Left cardiac atrium (tissue), 4 donors: ENCODE measurements at places on chromosomes 2 and 18. TPM values are rescaled to one million over a fixed set of nuclear protein-coding genes. Genes with fewer than 3 reads are reported as not detected.

DNA sequence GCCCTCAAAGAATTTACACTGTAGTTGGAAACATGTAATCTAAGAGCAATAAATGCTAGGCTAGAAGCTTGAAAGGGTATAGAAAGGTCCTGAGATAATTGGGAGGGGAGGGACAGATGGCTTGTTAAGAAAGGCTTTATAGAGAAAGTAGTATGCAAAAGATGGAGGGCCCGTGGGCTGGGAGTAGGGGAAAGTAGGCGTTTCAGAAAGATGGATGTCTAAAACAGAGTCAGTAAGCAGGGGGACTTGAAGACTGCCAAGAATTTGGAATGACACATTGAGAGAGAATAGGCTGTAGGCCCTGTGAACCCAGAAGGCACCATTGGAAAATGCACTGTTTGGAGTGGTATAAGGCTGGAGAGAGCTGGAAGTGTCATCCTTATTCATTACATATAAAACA is 822 bp downstream of the PSMG2 start:
- no peak for DNase-seq

- DNase-seq: no peak
These were observed 121.7 kb downstream of the LYPD6B start for GRCh38 chr2:149160195-149160594.

DNA sequence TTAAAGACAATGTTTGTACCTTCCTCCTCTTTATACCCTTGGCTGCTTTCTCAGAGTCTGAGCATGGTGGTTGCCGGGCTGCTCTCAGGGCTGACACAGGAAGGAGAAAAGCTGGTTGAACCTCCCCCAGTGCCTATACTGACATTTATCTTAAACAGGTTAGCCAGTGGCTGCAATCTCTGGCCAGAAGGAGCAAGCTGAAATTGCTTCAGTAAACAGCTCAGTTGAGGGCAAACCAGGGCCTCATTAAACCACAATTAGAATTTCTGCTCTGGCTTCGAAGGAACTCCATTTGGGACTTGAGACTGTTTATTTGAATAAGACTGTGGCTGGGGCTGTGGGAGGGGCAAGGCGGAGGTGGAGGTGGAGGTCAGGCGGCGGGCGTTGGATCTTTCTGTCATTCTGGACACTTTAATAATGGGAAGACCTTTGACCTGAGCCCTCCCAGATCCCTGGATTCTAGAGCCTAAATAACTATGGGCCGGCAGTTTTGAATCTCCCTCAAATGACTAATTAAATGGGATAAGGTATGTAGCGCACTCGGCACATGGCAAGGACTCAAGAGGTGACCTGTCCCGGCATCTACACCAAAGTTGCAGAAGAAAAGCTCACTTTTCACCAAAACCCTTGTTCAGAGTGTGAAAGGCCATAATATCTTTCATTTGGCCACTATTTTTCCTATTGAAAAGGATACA is 120.6 kb upstream of the MYCN start:
- no peak for DNase-seq

GRCh38 chr2:241355983-241356870 is at the start of gene FARP2:
Gene FARP2, plus strand, starts transcription at chr2:241356285. Its CDS starts 16,823 bp downstream, at chr2:241373108.
- DNase-seq: peak; percentile 99

DNA sequence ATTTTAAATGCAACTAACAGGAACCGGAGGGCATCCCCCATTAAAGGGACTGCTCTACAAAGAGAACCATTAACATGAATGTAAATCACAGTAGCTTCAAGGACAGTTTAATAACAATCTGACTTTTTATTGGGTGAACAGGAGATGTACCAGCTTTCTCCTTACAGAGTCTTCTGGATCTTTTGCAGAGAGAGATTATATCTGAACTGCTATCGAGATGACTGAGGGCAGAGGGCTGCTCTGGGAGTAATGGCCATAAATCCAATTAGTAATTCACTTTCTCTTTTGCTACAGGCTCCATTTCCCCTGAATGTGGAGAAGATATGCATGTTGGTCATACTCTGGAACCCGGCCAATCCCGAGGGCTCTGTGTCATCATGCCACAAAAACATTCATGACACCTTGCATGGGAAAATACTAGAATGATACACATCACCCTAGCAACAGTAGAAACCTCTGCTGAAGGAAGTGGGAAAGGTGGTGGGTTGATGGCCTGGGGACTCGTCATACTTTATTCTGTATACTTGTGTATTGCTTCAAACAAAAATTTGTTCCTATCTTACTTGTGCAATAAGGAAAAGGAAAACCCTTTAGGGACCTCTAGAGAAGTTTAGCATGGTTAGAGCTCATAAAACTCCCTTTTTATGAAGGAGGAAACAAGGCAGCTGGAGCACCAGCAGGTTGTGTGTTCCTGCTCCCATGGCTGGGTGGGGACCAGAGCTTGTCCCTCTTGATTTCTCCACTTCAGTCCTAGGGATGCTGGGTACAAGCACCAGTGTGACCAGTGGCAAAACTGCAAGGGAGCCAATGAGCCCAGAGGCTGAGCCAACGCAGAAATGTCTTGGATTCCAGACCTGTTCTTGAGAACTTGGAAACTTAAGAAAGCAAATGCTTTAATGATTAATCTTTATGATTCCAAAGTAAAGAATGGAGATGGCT is 26.0 kb downstream of the CTAGE1 start:
- DNase-seq: peak; percentile 44

DNA sequence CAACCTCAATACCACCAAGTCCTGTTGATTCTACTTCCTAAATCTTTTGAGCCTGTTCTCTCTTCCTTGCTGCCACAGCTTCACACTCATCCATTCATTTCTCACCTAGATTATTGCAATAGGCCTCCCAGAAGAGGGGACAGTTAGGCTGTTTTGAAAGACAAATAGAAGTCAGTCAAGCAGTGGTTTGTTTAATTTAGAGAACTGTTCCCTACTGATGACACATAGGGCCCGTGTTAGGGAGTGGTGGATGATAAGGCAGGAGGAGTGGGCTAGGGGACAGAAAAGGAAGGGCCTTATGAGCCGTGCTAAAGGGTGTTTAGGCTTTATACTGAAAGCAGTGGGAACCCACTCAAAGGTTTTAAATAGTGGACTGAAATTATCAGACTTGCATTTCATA is 59.6 kb upstream of the ZFP36L2 start:
- no peak for DNase-seq

DNA sequence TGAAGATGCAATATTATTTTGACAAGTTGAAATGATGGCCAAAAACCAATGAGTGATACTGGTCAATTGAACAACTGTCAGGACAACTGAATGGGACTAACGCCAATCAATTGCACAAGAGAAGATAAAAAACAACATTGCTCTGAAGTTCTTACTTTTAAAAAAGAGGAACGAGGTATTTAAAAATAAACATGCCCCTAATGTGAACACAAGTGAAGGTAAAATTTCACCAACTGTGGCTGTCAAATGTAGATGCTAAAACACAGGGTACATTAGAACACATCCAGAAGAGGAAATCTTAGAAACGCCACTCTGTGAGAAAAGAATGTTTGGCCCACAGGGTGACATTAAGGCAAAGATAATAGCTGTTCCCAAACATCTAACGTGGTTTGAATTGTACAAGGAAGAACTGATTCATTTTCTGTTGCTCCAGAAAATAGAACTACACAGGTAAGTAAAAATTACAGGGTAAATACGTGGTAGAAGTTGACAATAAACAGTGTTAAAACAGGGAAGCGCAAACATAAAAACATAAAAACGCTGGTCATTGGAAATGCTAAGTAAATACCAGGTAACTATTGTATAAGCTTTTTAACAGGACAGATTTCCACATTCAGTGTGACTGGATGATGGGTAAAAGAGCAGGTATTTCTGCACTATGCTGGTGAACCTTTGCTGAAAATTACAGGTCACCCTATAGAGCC is 20.3 kb downstream of the LONRF2 start:
- DNase-seq: no peak

- no peak for DNase-seq
These were observed at the start of gene AMER3 for GRCh38 chr2:130755256-130756052. Gene AMER3, plus strand, starts transcription at chr2:130755540. Its CDS starts 6,533 bp downstream, at chr2:130762073.

DNA sequence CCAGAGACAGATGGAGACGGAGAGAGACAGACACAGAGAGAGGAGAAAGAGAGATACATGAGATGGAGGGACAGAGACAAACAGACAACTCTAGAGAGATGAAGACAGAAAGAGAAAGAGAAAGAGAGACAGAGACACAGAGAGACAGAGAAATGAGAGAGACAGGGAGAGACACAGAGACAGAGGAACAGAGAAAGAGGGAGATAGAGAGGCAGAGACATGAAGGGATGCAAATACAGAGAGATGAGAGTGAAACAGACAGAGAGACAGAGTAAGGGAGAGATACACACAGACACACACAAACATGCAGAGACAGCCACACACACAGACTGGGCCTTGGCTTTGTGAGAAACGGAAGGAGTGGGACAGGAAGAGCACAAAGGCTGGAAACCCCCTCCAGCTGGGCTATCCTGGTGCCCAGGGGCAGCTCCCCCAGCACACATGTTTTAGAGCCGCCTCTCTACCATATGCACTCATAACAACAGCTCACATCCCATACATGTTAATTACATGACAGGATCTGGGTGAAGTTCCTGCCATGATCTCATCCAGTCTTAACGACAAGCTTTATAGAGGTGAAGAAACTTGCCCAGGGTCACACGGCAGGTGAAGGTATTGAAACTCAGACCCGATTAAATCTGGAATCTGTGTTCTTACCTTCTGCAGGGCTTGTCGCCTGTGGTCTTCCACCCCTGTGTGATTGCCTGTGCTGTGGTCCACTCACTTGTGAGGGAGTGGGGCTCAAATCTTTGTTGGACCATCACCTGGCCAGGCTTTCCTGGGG is 32.4 kb downstream of the IL18R1 start:
- DNase-seq: no peak

DNA sequence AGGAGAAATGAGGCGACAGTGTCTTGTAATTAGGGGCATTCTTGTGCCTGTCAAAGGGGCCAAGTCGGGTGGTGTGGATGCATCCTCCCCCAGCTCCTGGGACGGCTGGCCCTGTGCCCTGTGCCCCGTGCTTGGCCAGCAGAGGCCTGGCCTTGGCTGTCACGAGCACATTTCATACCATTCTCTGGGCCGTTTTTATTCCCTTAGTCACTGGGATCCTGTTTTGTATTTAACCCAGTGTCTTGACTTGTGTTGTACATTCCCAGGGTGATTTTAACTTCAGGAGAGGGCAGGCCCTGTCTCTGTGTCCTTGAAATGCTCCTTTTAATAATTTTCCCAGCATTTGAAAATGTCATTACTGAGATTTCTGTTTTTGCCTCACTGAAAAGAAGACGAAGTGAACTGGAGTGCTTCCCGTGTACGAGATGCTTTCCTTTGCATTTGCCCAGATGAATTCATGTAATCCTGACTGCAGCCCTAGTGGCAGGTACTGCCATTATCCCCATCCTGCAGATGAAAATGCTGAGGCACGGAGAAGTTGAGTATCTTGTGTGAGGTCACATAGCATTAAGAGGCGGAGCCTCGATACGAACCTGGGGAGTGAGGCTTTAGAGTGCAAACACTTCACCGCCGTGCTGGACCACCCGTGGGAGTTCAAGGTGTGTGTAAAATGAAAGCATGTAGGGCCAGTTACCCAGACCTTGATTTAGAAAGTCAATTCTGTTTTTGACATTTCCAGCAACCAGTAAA is 57.0 kb downstream of the SH3RF3 start:
- DNase-seq: peak; percentile 60

DNA sequence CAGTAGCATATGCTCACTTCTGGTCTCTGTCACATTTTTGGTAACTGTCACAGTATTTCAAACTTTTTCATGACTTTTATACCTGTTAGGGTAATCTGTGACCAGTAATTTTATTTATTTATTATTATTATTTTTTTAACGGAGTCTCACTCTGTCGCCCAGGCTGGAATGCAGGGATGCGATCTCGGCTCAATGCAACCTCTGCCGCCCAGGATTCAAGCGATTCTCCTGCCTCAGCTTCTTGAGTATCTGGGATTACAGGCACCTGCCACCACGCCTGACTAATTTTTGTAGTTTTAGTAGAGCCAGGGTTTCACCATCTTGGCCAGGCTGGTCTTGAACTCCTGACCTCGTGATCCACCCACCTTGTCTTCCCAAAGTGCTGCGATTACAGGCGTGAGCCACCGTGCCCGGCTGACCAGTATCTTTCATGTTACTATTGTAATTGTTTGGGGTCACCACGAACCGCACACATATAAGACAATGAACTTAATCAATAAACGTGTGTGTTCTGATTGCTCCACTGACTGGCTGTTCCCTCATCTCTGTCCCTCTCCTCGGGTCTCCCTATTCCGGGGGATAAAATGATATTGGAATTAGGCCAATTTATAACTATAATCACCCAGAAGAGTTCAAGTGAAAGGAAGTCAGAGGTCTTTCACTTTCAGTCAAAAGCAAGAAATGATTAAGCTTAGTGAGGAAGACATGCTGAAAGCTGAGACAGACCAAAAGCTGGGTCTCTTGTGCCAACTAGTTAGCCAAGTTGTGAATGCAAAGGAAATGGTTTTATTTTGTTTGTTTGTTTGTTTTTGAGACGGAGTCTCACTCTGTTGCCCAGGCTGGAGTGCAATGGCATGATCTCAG is 22.9 kb downstream of the TGIF1 start:
- no peak for DNase-seq

DNA sequence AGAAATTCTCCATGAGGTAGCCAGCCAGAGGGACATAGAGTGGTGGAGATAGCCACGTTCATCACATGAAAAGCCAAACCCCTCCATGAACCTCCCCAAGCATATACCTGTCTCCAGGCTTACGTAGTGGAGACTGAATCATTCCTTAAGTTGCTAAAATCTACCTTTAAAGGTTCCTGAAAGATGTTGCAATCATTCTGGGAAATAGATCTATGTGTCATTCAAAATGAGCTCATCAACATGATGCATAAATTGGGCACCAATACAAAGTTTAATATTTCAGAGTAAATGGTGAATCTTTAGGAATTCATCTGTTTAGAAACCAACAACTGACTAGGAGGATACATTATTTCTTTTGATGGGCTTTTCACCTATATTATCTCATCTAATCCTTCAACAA is 362.6 kb upstream of the ID2 start:
- DNase-seq: no peak

- no peak for DNase-seq
These were observed 279.2 kb downstream of the ALPK2 start for GRCh38 chr18:58349650-58350049.

GRCh38 chr2:240235811-240236210 is 95.4 kb upstream of the OTOS start:
- no peak for DNase-seq

GRCh38 chr18:61687317-61687716 is 205.5 kb downstream of the RNF152 start:
- no peak for DNase-seq

- DNase-seq: no peak
These were observed 1.2 kb upstream of the TANC1 start for GRCh38 chr2:158967114-158967730.

MORN2 gene
- 14.3 TPM for total RNA-seq

ABCG8 gene
- not detected for total RNA-seq

RAD51AP2 gene
- 0.16 TPM for total RNA-seq

NT5C1B gene
- not detected for total RNA-seq

ZFP36L2 gene
- total RNA-seq: 64.0 TPM

MRPS5 gene
- total RNA-seq: 56.5 TPM
